Fibroblast of skin of right biceps (primary cell): ENCODE measurements at places on chromosomes 7 and 10.
A peak's percentile ranks its signal among the peaks of the same experiment; 100 is the strongest.

- no peak for DNase-seq
Observed at GRCh38 chr7:70972693-70973092, 159.3 kb upstream of the GALNT17 start.

DNA sequence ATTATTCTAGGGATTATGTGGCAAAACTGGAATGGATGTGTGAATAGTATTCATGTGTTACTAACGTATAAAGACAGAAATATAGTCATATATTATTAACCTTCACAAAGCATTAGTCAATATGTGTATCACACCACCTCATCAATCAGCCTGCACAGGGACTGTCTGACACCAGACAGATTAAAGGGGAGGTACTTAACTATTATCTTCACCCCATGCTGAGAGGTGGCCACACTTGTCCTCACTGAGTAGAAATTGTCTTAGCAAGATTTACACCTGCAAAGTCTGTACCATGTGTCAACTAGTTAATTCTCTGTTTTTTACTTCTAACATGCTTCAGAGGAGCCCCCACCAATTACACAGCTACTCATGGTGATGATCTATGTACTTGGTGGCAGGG, 146.3 kb upstream of the LRGUK start:
- DNase-seq: no peak

GRCh38 chr10:97006364-97006763, 174.3 kb downstream of the LCOR start:
- DNase-seq: no peak

DNA sequence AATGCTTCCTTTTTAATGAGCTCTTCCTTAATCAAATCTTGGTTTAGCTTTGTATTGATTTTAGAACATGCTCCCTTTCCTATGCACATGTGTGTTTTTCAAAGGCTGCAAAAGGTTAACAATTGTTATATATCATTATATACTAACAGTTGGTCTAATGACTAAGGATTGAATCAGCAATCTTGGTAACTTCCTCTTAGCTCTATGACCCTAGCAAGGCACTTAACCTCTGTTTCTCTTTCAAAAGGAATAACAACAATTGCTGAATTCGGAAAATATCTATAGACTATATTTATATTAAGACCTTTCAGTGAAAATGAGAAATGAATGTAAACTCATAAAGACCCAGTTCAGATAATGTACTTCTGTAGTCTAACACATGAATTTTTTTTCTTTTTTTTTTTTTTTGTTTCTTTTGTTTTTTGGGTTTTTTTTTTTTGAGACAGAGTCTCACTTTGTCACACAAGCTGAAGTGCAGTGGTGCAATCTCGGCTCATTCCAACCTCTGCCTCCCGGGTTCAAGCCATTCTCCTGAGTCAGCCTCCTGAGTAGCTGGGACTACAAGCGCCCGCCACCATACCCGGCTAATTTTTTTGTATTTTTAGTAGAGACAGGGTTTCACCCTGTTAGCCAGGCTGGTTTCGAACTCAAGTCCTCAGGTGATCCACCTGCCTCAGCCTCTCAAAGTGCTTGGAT, 48.8 kb downstream of the HOXA1 start:
- peak; percentile 55 for DNase-seq

GRCh38 chr10:79072041-79072441, 3.3 kb downstream of the ZMIZ1 start:
- peak; percentile 26 for DNase-seq

GRCh38 chr7:127738859-127739258, 86.9 kb downstream of the SND1 start:
- DNase-seq: no peak
